Stimulated activated CD4-positive, alpha-beta T cell treated with anti-CD3 and anti-CD28 coated beads, Interleukin-15, amount 100 ng/mL, for 48 hours (primary cell): ENCODE measurements at places on chromosomes 13 and 19.

DNA sequence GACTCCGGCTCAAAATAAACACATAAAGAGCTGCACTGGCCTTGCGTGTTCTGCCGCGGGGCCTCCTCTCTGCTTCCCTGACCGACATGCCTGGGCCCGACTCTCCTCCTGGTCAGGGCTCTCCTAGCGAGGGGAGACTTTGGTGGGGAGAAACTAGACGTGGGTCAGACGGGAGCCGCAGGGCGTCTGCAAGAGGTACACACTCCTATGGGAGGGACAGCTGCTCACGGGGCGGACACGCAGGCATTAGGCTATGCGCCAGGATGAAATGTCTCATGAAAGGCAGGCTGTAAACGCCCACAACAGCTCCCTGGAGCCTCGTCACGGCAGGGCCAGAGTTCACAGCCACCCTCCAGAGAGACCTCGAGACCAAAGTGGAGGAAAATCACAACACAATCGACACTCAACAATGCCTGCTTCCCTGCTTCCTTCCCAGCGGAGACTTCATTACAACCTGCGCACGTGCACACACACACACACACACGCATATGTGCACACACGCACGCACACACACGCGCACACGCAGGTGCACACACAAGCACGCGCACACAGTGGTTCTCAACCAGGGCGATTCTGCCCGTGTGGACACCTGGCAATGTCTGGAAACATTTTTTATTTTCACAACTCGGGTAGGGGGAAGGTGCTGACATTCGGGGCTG, 5.8 kb downstream of the SLC39A3 start:
- no peak for DNase-seq

DNA sequence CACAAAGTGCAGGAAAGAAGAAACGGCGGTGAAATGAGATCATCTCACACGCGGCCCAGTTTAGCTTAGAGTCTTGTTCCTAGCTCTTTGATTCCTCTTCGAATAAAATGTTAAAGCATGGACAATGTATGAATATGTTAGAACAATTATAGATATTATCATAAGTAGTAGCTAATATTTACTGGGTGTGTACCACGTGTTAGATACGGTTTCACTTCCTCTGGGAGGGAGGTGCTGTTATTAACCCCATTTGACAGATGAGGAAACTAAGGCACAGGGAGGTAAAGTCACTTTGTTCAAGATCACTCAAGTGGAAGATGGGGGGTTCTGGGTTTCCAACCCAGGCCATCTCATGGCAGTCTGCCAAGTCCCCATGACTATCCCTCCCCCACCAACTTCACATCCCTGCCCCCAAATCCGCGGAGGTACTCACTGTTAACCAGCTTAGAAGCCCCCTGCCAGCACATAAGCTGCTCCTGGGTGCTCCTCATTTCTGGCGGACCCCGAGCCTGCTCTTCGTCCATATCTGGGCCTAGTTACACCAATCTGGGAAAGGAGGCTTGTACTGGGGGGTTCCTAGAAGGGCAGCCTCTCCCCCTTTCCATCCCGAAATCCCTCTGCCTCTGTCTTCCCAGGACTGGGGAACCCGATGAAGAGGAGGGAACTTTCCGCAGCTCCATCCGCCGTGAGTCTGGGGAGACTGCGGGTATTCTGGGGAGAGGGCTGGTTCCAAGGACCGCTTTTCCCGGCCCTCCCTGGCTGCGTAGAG, 1.0 kb upstream of the FXYD7 start:
- DNase-seq, result no peak

DNA sequence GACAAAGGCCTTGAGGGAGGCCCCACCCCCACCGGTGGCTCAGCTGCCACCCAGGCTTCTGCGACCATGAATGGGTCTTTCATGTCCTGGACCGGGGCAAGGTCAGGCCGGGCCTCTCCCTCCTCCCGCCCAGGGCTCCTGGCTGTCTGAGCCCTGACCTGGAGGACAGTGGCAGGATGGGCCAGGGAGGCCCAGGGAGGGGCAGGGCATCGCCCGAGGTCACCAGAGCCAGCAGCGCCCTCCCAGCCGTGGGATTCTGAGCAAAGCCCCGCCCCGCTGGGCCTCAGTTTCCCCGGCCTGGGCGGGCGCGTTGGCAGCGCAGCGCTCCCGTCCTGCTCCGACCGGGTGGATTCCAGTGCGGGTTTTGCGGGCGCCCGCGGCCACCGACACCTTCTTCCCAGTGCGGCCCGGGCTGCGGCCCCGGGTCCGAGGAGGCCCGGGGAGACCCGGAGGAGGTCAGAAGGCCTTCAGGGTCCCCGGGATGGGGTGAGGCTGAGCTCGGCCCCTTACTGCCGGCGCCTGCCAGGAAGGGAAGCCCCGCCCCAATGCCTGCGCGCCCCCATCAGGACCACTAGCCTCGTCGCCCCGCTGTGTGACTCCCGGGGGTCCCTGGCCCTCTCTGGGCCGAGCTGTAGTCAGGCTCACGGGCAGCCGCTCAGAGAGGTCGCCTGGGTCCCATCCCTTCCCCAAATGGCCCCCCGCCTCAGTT, 24.6 kb upstream of the SEMA6B start:
- DNase-seq, result no peak

DNA sequence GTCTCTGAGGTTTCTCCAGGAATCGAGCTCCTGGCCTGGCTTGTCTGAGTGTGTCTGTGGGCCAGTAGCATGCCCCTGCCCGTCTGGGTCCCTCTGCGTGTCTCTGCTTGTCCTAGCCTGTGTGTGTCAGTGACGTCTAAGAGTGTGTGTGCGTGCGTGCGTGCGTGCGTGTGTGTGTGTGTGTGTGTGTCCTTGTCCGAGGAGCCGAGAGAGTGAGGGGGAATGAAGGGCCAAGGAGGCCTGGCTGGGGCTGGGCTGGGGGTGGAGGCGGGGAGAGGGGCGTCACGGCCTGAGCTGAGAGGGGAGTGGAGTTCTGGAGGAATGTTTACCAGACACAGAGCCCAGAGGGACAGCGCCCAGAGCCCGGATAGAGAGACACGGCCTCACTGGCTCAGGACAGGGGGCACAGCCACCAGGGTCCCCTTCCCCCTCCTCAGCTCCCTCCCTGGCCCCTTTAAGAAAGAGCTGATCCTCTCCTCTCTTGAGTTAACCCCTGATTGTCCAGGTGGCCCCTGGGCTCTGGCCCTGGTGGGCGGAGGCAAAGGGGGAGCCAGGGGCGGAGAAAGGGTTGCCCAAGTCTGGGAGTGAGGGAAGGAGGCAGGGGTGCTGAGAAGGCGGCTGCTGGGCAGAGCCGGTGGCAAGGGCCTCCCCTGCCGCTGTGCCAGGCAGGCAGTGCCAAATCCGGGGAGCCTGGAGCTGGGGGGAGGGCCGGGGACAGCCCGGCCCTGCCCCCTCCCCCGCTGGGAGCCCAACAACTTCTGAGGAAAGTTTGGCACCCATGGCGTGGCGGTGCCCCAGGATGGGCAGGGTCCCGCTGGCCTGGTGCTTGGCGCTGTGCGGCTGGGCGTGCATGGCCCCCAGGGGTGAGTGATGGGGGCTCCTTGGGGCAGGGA, at the start of gene AXL:
TSS of gene AXL (plus strand) at position 609 of the 893 bp plus-strand sequence. CDS start at position 779, 170 bp downstream.
- DNase-seq, result no peak

- no peak for DNase-seq
Observed at GRCh38 chr19:5425260-5425659, 30.0 kb upstream of the ZNRF4 start.

GRCh38 chr13:71875823-71876222, 8.8 kb upstream of the DACH1 start:
- no peak for DNase-seq

DNA sequence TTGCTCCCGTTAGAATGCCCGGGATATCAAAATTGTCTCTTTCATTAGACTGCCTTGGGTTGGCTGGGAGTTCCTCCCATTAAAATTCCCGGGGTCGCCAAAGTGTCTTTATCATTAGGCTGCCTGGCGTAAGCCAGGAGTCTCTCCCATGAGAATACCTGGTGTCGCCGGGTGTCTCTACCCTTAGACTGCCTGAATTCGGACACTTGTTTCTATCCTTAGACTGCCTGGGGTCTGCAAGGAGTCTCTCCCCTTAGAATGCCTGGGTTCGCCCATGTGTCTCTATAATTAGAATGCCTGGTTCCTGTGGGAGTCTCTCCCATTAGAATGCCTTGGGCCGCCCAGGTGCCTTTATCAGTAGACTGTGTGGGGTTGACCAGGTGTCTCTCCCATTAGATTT, 1538.2 kb downstream of the UQCRFS1 start:
- DNase-seq, result no peak

DNA sequence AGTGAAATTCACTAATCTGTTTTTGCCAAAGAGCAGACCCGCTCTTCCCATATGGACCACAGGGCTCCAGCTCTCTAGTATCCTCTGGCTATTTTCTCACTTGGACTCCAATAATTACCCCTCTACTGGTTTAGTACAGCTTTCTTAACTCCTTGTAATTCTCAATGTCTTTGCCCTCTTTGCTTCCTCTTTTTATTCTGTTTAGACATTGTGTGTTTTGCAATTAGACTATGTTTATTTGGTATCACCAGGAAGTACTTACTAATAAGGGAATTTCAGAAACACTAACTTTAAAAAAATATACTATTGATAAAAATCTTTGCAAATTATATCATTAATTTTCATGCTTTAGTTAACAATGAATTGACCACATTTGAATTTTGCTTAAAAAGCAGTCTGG, 111.6 kb upstream of the OBI1 start:
- DNase-seq, result no peak

GRCh38 chr13:106867249-106867648, 299.3 kb upstream of the ARGLU1 start:
- DNase-seq, result no peak

GRCh38 chr13:109336730-109337129, 449.7 kb downstream of the IRS2 start:
- DNase-seq, result no peak

GRCh38 chr13:90800082-90800746, 547.3 kb upstream of the MIR17HG start:
- no peak for DNase-seq

- DNase-seq, result no peak
Observed at GRCh38 chr13:42804244-42804874, 23.0 kb downstream of the FAM216B start.

DNA sequence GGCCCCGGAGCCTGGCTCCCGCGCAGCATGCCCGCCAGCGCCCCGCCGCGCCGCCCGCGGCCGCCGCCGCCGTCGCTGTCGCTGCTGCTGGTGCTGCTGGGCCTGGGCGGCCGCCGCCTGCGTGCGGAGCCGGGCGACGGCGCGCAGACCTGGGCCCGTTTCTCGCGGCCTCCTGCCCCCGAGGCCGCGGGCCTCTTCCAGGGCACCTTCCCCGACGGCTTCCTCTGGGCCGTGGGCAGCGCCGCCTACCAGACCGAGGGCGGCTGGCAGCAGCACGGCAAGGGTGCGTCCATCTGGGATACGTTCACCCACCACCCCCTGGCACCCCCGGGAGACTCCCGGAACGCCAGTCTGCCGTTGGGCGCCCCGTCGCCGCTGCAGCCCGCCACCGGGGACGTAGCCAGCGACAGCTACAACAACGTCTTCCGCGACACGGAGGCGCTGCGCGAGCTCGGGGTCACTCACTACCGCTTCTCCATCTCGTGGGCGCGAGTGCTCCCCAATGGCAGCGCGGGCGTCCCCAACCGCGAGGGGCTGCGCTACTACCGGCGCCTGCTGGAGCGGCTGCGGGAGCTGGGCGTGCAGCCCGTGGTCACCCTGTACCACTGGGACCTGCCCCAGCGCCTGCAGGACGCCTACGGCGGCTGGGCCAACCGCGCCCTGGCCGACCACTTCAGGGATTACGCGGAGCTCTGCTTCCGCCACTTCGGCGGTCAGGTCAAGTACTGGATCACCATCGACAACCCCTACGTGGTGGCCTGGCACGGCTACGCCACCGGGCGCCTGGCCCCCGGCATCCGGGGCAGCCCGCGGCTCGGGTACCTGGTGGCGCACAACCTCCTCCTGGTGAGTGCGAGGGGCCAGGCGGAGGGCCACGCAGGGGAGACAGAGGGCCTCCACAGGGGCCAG, at the start of gene KL:
TSS of gene KL (plus strand) at position 10 of the 909 bp plus-strand sequence. CDS start at position 28, 18 bp downstream.
- no peak for DNase-seq

- no peak for DNase-seq
Observed at GRCh38 chr19:52622261-52622660, 15.9 kb downstream of the ZNF83 start.

DNA sequence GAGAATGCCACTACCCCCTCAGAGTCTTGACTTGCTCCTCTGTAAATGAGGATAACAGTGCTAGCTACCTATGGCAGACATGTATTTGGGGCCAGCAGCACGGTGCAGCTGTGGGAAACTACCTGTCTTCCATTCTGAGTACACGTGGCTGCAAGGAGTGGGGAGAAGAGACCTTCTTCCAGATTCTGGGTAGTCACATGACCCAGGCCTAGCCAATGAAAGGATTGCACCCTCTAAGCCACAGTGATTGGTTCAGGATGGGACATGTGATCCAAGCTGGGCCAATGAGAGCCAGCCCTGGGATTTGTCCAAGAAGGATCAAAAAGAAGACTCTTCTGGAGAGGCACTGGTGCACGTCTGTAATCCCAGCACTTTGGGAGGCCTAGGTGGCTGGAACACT, 5.5 kb downstream of the ZNRF4 start:
- DNase-seq, result no peak
